Heart right ventricle (tissue), 16 donors: ENCODE measurements at places on chromosomes 2 and 18.

GRCh38 chr2:73088703-73089102, 17.2 kb upstream of the SFXN5 start:
- no peak for DNase-seq

DNA sequence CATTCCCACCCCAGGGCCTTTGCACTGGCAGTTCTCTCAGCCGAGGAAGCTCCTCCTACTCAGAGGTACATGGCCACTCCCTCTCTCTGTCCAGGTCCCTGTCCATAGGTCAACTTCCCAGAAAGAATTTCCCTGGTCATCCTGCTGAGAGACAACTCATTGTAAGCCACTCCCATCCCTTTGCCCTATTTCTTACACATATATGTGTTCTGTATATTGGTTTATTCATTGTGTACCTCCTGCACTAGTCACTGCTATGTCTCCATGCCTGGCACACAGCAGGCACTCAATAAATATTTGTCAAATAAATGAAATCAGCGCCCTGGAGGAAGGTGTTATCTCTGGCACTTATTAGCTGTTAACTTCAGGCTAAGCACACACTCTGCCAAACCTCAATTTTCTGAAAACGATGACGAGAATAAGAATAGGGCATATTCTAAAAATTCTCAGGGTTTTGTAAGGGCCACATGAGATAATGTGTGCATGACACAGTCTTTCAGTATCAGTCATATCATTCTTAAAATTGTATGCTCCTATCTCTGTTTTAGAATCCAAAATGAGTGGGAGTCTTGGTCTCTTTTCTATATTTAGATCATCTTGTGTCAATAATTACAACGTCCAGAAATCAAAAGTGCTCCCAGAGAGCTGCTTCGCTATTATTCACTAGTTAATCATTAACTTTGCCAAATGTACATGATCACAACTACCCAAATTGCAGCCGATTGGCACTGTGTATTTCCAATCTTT, 198.0 kb downstream of the ALK start:
- DNase-seq: no peak

GRCh38 chr2:16090650-16091575, 150.6 kb downstream of the MYCN start:
- no peak for DNase-seq

DNA sequence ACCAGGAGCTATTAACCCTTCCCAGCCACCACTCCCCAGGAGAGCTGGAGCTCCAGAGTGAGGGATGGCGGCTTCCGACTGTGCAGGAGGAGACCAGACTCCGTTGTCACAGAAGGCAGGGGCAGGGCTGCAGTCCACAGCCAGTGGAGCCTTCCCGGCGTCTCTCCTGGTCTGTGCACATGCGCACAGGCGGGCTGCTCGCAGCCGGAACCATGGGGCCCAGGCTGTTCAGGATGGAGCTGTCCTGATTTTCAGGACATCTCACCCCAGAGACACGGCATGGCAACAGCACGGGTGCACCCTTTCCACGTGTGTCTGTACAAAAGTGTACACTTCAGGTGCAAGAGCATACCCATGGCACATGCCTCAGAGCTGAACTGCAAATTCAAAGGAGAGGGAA, 28.9 kb downstream of the EIPR1 start:
- DNase-seq: no peak

- no peak for DNase-seq
Observed at GRCh38 chr2:63058144-63058920, 7.7 kb downstream of the OTX1 start.

- no peak for DNase-seq
Observed at GRCh38 chr18:40769786-40770185, 1185.2 kb upstream of the PIK3C3 start.

DNA sequence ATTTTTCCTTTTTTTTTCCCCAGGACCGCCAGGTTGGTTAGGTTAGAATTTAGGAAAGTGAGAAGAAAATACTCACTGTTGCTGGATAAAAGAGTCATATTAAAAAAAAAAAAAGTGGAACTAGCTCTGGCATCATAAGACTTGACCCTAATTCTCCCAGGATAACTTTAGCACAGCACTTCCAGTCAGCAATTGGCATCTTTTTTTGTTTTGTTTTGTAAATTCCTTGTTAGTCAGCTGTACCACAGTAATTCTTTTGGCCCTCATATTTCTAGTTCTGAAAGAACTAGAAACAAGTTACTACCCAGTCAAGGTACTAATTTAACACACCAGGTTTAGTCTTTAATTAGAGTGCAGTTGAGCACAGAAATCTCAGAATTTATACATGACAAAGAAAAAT, 873.5 kb upstream of the POU3F3 start:
- no peak for DNase-seq

GRCh38 chr2:185255566-185255965, 483.0 kb upstream of the FSIP2 start:
- no peak for DNase-seq

- peak; percentile 18 for DNase-seq
Observed at GRCh38 chr2:68653538-68653982, 10.2 kb downstream of the PROKR1 start.

- DNase-seq: no peak
Observed at GRCh38 chr2:108382196-108382595, 4.4 kb downstream of the SULT1C4 start.

- no peak for DNase-seq
Observed at GRCh38 chr2:120972286-120972685, 236.6 kb downstream of the GLI2 start.

GRCh38 chr2:8174641-8175257, 507.1 kb upstream of the ID2 start:
- DNase-seq: no peak

GRCh38 chr2:10489842-10490555, 41.9 kb upstream of the ODC1 start:
- no peak for DNase-seq

DNA sequence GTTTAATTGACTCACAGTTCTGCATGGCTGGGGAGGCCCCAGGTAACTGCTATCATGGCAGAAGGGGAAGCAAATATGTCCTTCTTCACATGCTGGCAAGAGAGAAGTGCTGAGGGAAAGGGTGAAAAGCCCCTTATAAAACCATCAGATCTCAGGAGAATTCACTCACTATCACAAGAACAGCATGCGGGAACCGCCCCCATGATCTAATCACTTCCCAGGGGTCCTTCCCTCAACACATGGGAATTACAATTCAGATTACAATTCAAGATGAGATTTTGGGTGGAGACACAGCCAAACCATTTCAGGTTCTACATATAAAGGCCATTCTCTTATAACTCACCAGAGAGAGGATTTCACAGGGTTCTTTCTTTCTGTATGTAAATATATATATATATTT, 62.9 kb downstream of the VRK2 start:
- DNase-seq: no peak

DNA sequence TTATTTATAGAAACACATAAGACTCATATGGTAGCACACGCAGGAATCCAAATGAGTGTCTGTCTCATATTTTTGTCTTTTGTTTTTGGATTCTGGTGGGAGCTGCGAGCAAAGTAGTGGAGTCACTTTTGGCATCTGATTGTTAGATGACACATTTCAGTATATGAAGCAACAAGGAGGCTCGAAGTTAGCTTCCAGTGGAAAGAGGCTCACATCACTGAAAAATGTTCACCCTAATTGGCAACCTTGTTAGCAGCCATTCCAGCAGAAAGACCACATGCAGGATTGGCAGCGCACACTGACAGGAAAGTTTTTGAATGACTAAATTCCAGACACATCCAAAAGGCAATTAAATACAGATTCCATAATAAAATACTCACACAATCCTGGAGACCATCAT, 87.4 kb downstream of the MYT1L start:
- DNase-seq: no peak

DNA sequence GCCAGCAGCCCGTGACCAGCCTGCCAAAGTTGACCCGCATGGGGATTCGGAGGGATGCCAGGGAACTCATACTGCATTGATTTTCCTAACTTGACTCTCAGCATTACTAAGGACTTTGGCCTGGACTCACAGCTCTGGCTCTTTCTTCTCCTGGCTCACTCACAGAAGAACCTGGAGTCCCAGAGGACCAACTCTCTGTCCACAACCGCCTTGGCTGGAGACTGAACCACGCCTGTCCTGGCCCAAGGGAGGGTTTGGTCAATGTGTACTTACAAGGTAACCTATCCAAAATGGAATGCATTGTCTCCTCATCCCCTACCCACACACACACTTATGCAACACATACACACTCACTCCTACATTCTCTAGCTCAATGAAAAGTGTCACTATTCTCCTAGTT, 135.6 kb upstream of the KLHL29 start:
- DNase-seq: no peak

- DNase-seq: no peak
Observed at GRCh38 chr18:58896734-58897508, 32.2 kb downstream of the ZNF532 start.

DNA sequence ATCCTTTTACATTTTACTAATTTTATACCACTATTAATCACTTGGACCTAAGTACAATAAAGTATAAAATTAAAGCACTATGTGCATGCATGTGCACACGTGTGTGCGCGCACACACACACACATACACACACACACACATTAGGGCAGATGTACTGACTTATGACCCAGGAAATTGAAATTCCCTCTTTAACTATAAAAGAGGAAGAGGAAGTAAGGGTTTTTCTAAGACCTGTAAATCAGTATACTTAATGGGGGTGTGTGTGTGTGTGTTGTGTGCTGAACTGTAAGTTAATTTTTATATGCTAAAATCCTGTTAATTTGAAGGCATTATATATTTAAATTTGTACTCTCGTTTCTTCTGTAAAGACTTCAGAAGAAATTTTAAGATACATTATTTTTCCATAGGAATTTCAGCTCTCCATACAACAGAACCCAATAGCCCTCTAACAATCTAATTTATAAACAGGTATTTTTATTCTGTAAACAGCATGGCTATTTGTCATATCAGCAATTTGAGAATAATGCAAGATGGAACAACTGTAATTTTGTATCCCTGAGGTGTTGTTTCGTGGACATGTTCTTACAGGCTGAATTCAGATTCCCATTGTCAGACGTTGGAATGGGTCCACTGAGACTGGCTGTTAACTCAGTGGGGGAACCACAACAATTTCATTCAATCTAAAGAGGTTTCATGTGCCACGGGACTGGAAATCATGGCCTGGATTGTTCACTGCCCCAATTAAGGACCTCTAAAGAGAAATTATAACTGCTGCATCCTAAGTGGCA, 90.9 kb downstream of the PLA2R1 start:
- no peak for DNase-seq

GRCh38 chr18:21853775-21854552, 113.4 kb downstream of the MIB1 start:
- no peak for DNase-seq

DNA sequence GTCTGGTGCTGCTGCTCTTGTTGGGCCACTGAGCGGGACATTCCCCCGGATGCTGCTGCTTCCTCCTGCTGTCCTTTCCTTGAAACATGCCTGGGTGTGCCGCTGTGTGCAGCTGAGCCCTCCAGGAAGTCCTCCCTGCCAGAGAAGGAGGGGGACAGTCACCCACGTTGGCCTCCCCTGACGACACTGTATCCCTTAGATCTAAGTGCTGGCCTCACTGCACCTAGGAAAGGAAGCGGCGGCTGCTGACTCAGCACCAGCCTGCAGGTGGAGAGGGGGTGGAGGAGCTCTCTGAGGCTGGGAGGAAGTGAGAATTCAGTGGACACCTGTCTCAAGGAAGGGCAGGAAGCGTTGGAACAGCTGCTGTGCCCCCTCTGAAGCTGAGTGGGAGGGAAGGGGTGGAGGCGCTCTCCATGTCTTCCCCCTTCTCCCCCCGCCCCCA, 239.8 kb downstream of the HAUS1 start:
- peak; percentile 44 for DNase-seq

DNA sequence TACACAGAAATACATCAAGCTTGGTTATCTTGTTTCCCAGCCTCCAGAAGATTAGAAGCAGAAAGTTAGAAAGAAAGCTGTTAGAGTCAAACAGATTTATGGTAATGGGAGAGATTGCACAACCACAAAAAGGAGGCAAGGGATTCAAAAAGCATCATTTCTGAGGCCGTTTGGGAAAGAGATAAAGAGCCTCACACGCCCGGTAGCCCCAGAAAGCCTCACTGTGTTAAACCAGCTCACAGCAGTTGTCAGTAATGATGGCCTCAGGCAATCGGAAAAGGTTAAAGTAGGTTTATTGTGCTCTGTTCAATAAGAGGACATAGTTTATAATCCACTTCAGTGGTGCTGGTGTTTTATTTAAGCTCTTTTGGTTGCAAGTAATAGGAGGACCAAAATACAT, 111.3 kb downstream of the DCC start:
- DNase-seq: no peak
